A549 (cell line): ENCODE measurements at places on chromosomes 12 and 14. TPM values are rescaled to one million over a fixed set of nuclear protein-coding genes. Genes with fewer than 3 reads are reported as not detected.

GRCh38 chr14:31592122-31592521 lies 30.9 kb downstream of the NUBPL start:
- DNase-seq, result no peak

CNOT2 gene
- 87.2 to 90.6 TPM (median 87.7 TPM) in 3 replicates for polyA plus RNA-seq

GRCh38 chr12:38904537-38905479 lies 583 bp downstream of the CPNE8 start:
- DNase-seq, result peak; percentile 94

- DNase-seq, result no peak
These were observed 162.8 kb downstream of the SNAPC1 start for GRCh38 chr14:61925043-61925442.

DNA sequence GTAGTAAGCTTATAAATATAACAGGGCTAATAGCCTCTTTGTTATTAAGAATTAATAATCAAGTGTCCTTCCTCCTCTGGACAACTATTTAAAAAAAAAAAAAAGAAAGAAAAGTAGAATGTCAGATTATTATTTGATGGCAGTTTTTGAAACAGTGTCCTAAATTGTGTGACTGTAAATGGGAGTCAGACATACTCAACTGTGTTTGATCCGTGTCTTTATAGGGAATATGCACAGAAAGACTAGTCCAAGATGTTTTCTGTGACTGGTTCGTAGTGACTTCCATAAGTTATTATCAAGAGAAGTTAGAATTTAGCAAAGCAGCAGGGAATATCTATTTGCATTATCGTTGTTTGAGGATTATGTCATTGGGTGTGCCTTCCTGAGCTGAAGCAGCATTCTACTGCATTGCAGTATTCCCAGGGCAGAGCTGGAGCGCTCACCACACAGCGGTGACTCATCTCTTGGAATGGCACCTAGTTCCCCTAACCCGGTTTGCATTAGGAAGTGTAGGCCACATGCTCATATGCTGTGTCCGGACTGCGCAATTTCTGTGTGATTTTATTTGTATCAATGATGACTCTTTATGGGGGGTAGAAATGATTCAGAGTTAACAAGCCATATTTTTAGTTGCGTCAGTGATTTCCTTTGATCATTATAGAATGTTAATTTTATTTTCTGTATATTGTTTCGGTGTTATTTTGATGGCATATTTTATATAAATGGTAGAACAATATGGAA lies 7.9 kb downstream of the DYNC1H1 start:
- DNase-seq, result peak; percentile 97

DNA sequence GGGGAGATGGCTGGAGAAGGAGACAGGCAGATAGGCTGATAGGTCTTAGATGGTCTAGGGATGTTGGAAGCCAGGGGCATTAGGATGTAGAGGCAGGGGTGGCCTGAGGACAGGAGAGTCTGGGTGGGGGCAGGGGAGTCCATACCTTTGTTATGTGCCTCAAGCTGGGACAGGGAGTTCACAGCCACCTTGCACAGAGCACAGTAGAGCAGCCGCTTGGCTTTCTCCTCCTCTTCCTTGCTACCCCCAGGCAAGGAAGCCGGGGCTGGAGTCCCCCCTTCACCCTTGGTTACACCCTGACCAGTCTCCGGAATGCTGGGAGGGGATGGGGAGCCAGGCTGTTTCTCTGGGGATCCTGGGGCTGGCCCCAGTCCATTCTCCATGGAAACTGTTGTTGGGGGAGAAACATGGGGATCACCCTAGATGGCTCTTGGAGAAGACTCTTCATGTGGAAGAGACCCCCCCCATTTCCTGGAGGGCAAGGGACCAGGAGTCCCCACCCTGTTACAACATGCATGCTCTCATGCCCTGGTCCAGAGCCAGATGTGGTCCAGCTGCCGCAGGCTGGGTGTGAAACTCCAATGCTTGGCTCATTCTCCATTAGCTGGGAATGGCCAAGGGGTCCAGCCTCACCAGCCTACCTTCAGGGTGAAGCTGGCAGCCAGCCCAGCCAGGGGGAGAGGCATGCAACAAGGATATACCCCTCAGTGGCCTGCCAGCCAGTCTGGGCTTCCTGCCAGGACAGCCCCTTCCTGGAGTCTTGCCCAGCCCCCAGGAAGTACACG lies 7.2 kb upstream of the GPR84 start:
- DNase-seq, result no peak

GRCh38 chr12:89450907-89451306 lies 73.7 kb downstream of the GALNT4 start:
- DNase-seq, result no peak

DNA sequence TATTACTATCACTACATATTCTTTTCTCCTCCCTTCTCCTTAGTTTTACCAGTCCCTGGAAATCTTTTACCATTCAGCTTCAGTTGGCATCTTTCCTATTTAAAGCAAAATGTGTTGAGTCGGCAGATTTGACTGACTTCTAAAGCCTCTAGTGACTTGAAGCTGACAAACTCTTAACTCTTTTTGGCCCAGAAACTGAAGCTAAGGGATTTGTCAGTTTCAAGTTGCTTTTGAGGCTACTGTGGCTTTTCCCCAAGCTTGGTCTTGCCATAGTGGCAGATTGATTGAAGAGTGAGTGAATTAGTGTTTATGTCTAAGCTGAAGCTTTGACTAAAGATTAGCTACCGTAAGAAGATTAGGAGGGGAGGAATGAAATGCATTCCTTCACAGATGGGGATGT lies 104.0 kb downstream of the ETNK1 start:
- no peak for DNase-seq

DNA sequence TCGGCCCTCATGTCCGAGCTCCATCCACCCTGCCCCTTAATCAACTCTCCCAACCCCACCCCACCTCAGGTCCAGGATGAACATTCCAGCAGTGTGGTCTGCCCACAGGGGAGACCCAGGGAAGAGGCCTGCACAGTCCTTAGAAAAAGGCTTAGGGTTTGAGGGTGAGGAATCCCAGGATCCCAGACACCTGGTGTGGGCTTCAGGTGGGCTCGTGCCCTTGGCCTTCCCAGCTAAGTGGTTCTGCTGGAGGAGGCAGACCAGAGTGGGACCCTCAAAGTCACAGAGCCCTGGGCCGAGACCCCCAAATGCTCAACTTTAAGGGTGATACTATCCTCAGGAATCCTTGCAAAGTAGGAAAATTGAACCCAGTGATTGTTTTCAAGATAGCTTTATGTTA lies 25.4 kb upstream of the PPP2R5C start:
- no peak for DNase-seq

DNA sequence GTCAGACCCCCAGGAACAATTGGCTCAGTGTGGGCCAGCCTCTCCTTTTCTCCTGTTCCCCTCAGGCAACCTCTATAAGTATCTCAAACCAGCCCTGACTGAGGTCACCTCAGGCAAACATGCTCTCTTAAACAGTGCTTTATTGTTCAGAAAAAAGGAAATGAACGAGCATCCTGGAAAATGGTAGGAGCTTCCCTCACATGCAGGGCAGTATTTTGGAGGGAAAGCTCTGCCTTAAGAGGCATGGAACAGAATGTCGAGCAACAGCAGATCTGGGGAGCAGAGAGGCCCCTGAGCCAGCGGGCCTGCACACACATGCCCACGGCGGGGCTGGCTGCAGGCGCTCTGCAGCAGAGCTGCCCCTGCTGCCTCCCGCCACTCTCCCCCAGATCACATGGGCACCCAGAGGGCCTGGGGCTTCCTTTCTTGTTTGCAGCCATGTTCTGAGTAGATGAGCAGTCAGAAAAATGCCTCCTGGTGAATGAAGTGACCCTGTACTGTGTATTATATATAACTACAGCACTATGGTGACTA lies 42.0 kb downstream of the MOK start:
- peak; percentile 54 for DNase-seq

- no peak for DNase-seq
These were observed 51.4 kb upstream of the IFNG-AS1 start for GRCh38 chr12:67937822-67938221.

GRCh38 chr14:26138764-26139445 lies 458.9 kb downstream of the NOVA1 start:
- peak; percentile 25 for DNase-seq

KCNA5 gene
- not detected in 3 replicates for polyA plus RNA-seq

CYP46A1 gene
- 0.12 to 0.13 TPM (median 0.13 TPM) in 3 replicates for polyA plus RNA-seq

DNA sequence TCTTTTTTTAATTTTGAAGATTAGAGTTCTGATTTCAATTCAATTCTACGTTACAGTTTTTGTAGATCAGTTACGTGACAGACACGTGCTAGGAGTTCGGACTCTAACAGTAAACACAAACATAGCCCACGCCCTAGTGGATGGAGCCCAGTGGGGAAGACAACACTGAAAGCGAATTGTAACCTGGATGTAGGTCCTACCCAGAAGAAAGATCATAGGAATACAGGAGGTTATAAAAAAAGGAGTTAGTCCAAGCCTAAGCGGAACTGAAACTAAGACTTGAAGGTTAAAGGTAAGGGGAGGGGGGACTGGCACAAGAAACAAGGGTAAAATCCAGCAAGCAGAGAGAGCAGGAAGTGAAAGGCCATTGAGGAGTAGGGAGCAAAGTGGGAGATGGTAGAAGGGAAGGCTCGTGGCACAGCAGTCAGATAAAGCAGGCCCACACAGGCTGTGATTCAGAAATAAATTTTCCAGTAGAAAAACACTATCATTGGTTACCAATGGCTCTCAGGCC lies 15.7 kb upstream of the CRY1 start:
- DNase-seq, result no peak

CD27 gene
- not detected in 3 replicates for polyA plus RNA-seq

RNASE2 gene
- not detected in 3 replicates for polyA plus RNA-seq

GRCh38 chr12:78088391-78088832 lies 257.7 kb downstream of the NAV3 start:
- peak; percentile 1 for DNase-seq

DNA sequence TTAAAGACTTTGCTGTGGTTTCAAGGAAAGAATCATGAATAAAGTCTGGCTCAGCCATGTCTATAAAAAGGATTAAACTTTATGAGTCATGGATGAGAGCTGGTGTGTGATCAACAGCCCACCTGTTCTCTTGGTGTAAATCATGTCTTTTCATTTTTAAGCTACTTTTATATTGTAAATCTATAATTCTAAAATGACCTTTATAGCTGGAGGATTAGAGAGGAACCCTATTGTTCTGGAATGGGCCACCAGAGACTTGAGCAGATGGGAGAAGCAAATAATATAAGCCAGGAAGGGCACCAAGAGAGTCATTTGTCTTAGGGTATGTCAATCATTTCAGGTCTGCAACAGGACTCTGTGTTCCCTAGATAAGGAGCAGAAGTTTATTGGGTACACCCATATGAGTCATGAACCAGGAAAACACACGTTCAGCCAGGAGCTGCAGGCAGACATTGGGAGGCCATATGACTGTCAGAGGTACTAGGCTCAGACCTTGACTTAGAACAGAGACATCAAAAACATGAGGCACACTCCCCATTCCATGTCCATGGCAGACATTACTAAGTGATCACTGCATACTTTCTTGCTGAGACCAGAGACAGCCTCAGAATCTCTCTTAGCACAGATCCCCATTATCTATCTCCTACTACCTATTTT lies 49.3 kb downstream of the NDUFA12 start:
- DNase-seq, result peak; percentile 61

DNA sequence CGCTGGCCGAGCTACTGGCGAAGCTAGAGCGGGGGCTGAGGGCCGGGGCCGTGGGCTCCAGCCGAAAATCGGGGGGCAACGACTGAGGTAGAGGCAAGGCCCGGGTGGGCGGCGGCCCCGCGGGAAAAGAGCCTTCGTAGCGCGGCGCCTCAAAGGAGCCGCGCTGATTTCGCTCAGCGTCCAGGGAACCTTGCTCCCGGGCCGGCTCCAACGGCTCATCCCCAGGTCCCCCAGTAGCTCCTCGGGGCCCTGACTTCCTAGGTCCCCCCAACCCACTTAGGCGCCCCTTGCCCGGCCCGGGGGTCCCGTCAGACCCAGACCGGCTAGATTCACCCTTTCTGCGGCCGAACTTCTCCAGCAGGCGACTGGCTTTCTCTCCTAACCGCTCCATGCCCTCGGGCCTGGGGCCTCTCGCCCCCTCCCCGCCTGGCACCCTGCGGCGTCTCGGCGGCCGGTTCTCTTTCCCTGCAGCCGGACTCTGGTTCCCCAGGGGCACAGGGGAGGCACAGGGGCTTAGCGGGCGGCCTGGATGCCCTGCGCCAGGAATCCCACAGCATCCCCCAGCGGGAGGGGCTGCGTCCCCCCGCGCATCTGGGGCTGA lies 375 bp downstream of the AJUBA start:
- DNase-seq, result no peak

TMEM233 gene
- not detected in 3 replicates for polyA plus RNA-seq

COCH gene
- 27.6 to 33.0 TPM (median 31.9 TPM) in 3 replicates for polyA plus RNA-seq

GRCh38 chr14:41461380-41461779 lies 145.3 kb upstream of the LRFN5 start:
- no peak for DNase-seq

PRICKLE1 gene
- 1.1 to 1.5 TPM (median 1.4 TPM) in 3 replicates for polyA plus RNA-seq

DNA sequence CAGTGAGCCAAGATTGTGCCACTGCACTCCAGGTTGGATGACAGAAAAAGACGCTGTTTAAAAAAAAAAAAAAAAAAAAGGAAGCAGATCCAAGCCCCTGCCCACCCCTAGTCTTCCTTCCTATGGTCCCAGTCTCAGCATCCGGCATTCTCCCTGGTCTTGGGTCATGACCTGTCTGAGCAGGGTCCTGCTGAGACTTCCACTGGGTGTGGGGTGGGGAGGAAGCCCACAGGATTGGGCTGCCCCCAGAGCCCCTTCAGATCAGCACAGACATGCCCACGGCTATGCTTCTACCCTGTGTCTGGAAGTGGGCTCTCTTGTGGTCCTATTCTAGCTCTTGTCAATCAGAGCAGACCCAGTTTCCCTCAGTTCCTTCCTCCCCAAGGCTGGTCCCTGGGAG lies 12.6 kb upstream of the PLEK2 start:
- DNase-seq, result no peak

DNA sequence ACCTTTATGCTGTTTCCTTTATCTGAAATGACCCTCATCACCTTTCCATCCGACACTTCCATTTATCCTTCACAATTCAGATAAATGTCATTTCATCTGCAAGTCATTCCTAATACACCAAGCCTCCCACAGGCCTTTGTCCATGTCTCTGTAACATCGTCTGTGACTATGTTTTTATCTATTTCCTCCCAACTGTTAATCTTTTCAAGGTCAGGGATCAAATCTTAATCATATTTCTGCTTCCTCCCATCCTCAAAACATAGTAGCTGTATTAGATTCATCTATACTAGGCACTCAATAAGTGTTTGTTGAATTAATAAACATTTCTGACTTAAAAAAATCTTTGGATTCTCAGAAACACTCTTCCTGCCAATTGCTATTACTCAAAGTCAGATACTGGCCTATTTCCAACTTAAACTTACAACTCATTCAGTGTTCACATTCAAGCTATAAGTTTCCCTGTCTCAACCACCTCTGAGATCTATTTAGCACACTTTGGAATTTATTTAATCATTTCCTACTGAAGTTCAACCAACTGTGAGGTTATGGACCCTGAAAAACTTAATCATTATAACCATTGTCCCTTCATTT lies 100.2 kb upstream of the ALX1 start:
- peak; percentile 25 for DNase-seq
